ENCODE measurements at places on chromosomes 6 and 20.

DNA sequence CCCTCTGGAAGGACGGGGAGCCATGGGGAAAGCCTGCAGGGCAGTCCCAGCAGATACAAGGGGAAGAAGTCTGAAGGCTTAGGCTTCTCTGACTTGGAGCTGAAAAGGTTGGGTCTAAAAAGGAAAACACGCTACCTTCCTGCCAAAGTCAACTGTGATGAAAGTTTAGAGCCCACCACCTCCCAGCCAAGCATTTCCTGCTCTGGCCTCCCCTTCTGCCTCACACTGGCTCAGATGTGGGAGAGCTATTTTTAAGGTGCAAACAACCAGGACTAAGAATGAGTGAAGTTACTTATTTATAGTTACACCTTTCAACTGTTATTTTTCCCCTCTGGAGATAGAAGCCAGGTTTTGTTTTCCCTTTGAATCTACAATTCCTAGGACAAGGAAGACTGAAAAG, 21.2 kb downstream of the NEDD9 start:
- DNase-seq = no peak

DNA sequence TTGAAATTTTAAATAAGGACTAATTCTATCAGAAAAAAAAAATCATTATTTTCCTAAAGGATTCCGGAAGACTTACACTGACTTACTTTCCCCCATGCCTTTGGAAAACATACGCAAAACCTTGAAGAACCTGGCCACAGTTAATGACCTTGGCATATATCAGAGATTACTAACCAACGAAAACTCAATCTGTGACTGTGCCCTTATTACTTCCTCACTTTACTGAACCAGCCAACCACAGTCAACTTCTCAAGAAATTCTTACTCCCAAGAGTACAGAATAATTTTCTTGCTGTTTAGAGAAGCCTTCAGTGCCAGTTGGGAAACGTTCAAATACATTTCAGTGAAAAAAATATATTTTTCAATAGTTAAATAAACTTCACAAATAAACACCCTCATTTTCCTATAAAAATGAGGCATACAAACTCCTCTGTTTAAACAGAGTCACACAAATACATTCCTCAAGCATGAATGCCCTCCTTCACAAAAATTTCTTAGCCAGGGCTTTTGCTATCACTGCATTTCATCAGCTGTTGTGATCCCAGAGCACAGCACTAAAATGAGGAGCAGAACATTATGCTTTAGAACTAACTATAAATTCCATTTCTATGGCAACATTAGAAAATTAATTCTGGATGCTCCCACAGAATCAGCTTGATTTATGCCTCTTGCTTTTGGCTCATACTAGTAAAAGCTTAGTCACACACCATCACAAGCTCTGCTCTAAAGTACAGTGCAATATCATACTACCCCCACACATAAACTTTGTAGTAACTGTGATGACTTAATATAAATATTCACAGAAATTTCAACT, 117.6 kb downstream of the DST start:
- no peak for DNase-seq

- DNase-seq = no peak
Measured at GRCh38 chr6:1335367-1336037, 23.6 kb downstream of the FOXQ1 start.

DNA sequence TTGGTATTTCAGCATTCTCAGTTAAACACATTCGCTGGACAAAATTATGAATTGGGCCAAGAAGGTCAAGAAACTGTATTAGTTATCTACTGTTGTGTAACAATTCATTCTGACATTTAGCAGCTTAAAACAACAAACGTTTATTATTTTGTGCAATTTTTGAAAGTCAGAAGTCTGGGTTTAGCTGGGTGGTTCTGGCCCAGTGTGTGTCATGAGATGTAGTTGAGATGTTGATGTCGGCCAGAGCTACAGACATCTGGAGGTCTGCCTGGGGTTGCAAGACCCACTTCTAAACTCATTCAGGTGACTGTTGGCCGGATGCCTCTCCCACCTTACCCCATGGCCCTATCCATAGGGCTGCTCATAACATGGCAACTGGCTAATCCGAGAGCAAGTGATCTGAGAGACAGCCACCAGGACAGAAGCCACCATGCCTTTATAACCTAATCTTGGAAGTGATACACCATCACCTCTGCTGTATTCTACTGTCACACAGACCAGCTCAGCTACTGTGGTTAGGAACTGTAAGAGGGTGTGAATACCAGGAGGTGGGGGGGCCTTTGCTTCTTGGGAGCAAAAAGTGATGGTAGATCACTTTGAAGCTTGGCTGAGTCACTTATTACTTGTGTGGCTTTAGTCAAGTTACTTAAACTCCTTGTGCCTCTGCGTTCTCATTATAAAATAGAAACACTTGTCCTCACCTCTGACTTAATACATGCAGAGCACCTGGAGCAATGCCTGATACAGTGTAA, 217.0 kb upstream of the MYLIP start:
- no peak for DNase-seq

DNA sequence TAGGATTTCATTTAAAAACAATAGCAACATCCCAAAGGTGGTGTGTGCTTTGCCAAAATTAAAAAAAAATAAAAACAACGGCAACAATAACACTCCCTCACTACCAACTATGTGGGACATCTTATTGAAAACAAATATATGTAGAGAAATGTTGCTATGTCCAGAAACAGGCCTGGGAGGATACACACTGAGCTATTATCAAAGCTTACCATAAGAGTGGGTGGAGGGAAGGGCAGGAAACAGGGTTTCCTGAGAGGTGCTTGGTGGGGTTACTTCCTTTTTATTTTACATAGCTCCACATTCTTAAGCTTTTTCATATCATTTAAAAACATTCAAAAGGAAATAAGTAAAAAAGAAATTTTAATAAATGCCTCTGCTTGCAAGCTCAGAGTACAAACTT, 150.0 kb upstream of the RIPOR2 start:
- DNase-seq = no peak

DNA sequence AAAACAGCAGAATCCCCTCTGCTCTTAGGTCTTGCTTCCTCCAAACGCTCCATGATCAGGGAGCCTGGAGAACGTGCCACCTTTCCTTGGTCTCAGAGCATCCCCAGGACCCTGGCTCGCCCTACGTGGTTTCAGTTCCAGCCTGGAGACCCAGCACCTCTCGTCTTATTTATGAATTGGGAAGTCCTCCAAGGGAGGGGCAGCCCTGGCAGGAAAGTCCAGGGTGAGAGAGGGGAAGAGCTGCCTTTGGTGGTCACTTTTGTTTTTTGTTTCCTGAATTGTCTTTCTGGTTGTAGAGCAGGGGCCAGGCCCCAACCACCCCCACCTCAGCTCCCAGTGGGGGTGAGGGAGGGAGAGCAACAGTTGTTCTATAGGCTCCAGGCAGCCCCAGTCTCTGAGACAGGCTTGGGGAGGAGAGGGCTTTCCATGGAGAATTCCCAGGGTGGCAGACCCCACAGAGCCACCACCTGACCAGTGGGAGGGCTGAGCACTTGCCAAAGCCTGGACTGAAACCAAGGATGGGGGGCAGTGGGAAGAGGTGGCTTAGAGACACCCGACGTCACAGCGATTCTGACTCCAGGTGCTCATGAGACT, 88.8 kb downstream of the PRND start:
- DNase-seq = no peak

- DNase-seq = no peak
Measured at GRCh38 chr6:155958550-155958949, 502.9 kb upstream of the NOX3 start.

GRCh38 chr20:22555791-22556564, 28.4 kb downstream of the FOXA2 start:
- no peak for DNase-seq

DNA sequence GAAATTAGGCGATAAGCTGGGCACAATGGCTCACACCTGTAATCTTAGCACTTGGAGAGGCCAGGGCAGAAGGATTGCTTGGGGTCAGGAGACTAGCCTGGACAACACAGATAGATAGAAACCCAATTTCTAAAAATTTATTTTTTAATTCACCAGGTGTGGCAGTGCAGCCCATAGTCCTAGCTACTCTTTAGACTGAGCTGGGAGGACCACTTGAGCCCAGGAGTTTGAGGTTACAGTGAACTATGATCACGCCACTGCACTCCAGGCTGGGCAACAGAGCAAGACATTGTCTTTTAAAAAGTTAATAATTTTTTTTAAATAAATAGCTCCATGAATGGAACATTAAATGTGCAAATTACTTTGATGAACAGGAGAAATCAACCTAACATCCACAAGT, 8.2 kb downstream of the ZNF318 start:
- DNase-seq = no peak

GRCh38 chr6:146526192-146526591, 17.4 kb upstream of the RAB32 start:
- no peak for DNase-seq

GRCh38 chr6:112796712-112797111, 449.6 kb downstream of the RFPL4B start:
- no peak for DNase-seq

DNA sequence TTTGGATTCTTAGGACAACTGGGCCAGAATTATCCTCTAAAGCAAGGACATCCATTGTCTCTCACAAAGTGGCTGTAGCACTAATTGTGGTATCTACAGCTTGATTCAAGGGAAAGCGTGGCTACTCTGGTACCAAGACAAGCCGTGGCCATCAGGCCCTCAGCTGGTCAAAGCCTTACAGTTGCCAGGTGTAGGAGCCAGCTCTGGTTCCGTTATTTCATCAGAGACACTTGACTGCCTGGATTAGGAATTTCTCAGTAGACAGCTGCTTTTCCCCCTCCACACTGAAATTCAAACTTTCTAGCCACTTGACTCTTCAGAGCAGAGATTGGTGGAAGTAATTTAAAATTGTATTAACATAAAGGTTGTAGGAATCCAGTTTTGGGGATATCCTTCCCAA, 104.2 kb downstream of the ANKS1A start:
- no peak for DNase-seq

DNA sequence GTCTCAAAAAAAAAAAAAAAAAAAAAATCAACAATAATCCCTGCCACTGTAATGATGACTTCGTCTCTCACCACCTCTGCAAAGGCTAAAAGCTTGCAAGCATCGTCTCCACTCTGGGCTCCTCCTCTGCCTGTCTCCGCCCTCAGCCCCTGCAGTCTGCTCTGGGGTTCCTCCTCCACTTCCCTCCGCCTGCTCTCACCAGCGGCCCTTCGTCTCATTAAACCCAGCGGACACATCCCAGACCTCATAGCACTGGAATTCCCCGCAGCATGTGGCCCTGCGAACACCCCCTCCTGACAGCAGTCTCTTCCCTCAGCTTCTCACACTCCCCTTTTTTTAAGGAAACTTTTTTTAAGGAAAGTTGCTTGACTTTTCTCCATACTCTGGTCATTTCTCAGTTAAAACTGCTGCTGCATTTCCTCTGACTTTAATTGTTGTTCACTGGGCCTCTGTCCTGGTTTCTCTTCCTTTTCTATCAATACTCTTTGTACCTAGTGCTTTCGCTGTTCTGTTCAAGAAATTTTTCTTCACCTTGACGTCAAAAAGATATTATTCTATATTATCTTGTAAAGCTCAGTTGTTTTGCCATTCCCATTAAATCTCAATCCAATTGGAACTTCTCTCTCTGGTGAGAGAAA, 70.9 kb upstream of the PLEKHG1 start:
- DNase-seq = no peak

DNA sequence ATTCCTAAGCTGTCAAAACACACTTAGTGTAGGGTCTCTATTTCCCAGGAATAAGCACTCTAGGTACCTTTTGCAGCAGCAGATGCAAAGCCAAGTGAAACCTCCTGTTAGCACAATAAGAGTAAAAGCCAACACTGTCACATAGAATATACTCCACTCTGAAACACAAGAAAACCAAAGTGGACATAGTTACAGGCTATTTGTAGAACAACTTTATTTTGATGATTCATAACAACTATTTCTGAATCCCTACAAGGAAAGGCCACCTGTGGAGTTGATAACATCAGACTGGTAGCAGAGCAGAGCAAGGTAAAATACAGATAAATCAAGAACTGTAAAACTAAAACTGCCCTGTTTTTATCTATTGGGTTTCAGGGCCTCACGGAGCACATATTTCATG, 59.7 kb downstream of the ALDH5A1 start:
- DNase-seq = no peak

GRCh38 chr6:110873981-110874879, at the start of gene AMD1:
Gene AMD1 (plus strand): TSS chr6:110874785. CDS start chr6:110875106, 321 bp downstream.
- peak; percentile 94 for DNase-seq

DNA sequence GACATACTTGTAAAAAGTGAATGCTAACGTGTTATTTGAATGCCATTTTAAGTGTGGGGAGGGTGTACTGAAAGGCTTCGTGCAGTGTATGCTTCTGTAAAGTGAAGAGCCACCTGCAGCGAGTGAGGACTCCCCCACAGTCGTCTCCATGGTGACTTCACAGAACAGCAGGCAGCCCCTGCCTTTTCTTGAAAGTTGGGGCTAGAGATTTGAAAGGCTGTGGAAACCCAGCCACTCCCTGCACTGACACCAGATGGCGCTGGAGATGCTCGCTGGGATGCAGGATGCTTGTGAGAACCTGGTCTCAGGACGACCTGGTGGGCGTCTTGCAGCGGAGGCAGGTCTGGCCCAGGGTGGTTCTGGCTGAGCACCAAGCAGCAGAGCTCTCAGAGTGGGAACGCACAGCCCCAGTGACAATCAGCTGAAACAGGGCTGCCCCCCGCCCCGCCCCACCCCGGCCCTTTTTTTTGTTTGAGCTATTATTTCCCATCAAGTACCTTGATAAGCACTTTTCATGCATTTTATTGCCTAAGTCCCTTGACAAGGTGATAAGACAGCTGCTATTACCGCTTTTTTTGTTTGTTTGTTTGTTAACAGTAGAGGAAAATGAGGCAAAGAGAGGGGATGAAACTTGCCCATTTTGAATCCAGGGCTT, 150.3 kb downstream of the SYCP2 start:
- peak; percentile 62 for DNase-seq

DNA sequence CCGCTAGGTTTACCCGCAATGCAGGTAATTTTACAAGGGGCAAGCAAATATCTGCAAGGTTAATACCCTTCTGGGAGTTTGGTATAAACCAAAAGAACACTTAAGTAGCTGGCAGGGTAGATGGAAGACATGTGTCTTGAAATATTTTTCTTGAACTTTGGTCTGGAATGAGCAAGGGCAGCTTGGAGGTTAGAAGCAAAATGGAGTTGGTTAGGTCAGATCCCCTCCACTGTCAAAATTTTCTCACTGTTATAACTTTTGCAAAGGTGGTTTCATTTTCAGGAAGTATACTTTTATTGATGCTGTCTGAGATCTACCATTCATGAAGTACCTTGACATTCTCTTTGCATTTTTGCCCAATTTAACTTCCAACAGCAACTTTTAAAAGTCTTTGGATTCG, 13.3 kb upstream of the KIAA1586 start:
- DNase-seq = no peak

Data from NCI-H2171 (cell line).